Retina (tissue), 1 donor: ENCODE measurements at places on chromosomes 13 and 19.

- DNase-seq = peak; percentile 25
These were observed 11.0 kb upstream of the ZNF492 start for GRCh38 chr19:22622901-22623840.

DNA sequence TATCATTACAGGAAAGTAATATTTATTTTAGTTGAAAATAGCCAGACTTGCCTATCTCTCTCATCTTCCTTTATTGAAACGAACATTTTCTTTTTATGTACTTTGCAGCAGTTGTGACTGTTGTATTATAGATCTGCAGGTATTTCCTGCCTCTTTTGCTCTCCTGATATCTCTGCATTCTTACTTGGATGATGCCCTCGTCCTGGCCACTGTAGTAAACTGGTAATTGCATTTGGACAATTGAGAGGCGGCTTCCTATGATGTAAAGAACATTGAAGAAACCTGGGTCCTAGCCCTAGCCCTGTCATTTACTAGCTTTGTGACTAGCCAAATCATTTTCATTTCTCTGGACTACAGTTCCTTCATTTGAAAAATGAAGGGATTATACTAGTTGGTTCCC, 6.4 kb downstream of the ARHGAP35 start:
- DNase-seq = no peak

DNA sequence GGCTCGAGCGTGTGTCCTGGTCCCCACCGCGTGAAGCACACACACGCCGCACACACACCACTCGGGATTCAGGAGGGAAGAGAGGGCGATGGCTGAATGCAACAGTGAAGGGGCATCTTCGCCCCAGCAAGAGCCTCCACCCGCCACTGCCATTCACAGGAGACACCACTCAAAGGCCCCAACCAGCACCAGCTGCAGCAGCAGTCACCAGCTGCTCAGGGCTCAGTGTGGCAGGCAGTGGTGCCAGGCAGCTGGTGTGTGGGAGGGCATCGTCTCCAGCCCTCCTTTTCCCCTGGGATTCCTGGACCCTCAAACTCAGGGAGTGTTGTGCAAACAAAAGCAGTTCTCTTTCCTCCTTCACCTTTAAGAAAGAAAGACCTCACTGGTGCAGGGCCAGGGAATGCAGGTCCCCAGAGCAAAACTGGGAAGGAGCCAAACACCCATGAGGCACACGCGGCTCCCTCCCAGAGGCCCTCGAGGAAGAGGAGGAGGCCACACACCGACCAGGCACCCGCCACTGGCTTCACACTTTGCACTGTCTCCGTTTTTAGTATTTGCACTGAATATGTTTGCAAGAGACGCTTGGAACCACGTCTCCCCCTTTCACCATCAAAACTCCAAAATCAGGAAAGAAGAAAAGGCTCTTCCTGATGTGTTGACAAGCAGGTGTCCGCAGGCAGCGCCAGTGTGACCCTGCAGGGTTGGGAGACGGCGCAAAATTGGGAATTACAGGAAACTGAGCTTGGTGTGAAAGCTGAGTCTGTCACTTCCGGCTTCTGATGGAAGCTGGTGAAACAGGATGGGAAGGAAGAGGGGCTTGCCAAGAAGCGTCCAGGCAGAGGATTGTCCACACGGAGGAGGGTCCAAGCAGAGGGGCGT, 26.4 kb upstream of the F7 start:
- DNase-seq = no peak

DNA sequence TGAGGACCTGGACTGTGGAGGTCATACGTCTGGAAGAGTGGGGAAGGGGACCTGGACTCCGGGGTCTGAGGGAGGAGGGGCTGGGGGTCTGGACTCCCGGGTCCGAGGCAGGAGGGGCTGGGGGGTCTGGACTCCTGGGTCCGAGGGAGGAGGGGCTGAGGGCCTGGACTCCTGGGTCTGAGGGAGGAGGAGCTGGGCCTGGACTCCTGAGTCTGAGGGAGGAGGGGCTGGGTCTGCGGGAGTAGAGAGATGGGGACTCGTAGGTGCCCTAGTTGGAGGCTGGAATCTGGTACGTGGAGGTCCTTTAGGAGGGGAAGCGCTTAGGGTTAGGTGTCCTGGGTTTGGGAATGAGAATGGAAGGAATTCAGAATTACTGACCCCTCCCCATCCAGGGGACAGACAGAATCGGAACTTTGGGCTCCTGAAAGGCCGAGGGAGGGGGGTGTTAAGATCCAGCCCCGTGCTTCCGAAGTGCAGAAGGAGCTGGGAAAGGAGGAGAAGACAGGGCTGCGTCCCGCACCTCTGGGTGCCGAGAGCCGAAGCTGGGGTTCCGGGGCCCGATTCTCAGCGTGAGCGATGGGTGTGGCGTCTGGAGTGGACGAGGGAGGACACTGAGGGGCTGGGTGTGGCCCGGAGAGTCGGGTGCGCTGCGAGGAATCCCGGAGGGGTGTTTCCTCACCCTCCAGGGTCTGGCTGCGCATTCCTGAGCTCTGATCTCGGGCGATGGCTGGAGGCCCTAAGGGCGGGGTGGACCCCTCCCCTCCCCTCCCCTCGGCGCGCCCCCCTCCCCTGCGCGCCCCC, 608 bp downstream of the MYADM start:
- peak; percentile 62 for DNase-seq

GRCh38 chr19:33905473-33905936, 108.8 kb downstream of the KCTD15 start:
- peak; percentile 62 for DNase-seq

GRCh38 chr19:10544242-10544752, 593 bp downstream of the ATG4D start:
- DNase-seq = no peak

DNA sequence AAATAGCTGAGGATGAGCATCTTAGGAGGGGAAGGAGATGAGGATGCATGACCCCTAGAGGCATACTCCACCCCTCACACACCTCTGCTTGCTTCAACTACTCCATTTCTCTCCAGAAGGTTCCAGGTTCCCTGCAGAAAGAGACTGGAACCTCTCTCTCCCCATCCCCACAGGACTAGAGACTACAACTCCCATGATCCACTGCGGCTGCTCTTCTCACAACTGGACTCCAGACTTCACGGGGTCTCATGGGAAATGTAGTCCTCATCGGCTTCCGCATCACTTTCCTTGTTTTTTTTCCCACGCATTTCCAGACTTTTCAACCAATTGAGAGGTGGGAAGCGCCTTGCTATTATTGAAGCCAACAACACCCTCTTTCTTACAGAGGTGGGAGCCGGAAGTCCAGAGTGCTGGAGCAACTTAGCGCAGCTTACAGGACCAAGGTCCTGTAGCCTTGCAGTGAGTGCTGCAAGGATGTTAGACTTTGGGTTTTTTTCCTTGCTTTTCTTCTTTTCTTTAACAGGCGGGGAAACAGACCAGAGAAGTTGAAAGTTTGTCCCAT, 13.9 kb upstream of the CACNG6 start:
- DNase-seq = peak; percentile 93

DNA sequence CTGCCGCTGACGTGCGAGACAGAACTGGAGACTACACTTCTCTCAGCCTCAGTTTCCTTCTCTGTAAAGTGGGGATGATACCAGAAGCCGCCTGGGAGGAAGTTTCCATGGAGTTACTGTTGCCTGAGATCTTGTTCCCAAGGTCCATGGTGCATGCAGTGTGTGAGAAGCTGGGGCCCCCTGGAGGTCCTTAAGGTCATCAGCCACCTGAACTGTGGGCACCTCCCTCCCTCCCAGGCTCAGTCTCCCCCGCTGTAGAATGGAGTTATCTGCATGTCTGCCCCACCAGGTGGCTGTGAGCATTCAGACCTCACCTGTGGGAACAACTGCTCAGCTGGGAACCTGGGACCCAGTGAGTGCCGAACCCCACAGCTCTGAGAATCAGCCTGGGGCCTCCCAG, 2.7 kb downstream of the CRX start:
- no peak for DNase-seq
